ENCODE measurements at places on chromosomes 2 and 18. TPM values are rescaled to one million over a fixed set of nuclear protein-coding genes. Genes with fewer than 3 reads are reported as not detected.

GRCh38 chr18:68727506-68727905, 12.6 kb upstream of the TMX3 start:
- peak; percentile 11 for DNase-seq

DNA sequence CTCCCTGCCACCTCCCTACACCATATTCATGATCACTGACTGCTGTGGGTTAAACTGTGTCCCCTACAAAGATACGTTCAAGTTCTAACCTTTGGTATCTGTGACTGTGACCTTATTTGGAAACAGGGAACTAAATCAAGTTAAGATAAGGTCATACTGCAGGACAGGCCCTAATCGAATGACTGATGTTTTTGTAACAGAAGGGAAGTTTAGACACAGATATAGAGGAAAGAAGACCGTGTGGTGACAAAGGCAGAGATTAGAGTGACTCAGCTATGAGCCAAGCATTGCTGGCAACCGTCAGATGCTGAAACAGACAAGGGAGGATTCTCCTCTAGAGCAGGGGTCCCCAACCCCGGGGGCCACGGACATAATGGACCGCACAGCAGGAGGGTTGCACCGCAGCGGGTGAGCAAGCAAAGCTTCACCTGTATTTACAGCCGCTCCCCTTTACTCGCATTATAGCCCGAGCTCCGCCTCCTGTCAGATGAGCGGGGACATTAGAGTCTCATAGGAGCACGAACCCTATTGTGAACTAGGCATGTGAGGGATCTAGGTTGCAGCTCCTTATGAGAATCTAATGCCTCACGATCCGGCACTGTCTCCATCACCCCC, 28.9 kb upstream of the RNF152 start:
- no peak for DNase-seq

GRCh38 chr18:26893996-26894395, 28.5 kb upstream of the AQP4 start:
- DNase-seq: no peak

DNA sequence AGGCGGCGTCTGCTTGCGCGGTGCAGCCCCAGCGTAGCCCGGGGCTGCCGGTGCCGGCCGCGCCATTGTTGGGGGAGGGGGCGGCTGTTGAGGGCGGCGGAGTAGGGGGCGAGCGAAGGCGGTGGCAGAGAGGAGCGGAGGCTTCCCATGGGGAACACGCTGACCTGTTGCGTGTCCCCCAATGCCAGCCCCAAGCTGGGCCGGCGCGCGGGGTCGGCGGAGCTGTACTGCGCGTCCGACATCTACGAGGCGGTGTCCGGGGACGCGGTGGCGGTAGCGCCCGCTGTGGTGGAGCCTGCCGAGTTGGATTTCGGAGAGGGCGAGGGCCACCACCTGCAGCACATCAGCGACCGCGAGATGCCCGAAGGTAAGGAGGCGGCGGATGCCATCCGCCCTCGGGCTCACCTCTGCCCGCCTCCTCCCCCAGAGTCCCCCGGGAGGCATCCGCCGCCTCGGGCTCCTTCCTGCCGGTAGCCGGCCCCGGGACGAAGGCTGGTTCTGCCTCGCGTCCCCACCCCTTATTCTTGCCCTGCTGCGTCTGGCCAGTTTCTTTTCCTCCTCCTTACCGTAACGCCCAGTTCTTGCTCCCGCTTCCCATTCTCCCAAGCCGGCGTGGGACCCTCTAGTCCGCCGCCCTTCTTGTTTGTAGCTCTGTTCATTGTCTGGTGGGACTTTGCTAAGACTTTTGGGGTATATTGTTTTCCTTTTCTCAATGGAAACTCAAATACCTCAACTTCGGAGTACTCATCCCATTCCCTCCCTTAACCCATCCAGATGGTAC, 500 bp downstream of the CCNYL1 start:
- DNase-seq: peak; percentile 41

Gene SMPD4
- total RNA-seq: 74.5 TPM

GRCh38 chr2:234240917-234241316, 190.4 kb downstream of the SPP2 start:
- no peak for DNase-seq

- no peak for DNase-seq
Observed at GRCh38 chr18:10074110-10074509, 160.3 kb downstream of the VAPA start.

DNA sequence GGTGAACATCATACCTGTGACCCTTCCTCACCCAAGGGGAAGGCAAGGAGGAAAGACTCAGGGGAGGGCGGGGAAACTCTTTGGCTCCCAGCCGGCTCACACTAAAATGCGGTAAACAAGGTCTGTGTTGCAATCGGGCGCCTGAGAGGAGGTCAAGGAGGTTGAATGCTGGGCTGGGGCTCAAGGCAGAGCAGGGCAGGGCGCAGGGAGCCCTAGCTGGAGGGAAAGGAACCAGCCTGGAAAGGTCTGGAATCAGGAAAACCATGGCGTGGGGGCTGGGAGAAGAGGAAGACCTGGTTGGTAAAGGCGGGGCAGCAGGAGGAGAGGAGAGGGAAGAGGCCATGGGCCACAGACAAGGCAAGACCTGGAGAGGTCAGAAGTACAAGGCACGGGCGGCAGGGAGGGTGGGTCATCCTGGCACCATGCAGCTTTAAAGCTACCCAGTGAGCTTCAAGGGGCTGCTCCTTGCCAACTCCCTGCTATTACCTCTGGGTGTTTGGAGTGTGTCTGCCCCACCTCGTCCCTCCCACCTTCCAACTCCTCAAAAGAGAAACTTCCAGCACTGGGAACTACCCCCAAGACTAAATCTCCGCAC, 4.8 kb upstream of the TMEM37 start:
- DNase-seq: no peak

GRCh38 chr2:238141541-238142318, 3.3 kb downstream of the KLHL30 start:
- DNase-seq: peak; percentile 67

- no peak for DNase-seq
Observed at GRCh38 chr2:151478011-151478410, 68.3 kb downstream of the RIF1 start.

Gene ANTXR1
- total RNA-seq: 48.7 TPM

Gene UBXN4
- 67.8 TPM for total RNA-seq

DNA sequence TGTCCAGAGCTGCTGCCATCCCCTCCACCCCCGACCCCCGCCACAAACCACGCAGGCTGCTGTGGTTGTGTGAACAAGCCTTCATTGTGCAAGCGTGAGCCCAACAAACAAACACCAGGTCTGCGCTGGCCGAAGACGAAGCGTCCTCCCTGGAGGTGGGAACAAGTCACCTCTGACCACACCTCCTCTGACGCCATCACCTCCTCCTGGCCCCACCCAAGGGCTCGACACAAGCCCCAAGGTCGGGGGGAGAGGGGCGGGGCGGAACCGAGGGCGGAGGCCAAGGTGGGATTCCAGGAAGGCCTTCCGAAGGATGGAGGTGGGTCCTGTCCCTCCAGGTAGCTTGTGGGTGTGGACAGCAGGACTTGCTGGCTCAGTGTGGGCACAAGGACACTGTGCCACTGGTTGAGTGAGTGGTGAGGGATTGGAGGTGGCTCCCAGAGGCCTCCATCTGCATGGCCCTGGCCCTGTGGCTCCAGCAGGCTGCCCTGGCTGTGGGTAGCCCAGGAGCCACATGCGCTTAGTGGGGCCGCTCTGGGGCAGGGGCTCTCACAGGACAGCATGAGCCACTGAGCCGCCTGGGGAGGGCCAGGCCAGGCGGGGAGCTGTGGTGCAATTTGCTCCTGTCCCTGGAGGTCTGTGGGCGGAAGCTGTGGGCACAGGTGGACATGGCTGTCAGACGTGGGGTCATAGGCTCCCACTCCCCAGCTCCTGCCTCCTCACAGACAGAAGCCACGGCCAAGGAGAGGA, 7.4 kb upstream of the GPR17 start:
- DNase-seq: no peak

DNA sequence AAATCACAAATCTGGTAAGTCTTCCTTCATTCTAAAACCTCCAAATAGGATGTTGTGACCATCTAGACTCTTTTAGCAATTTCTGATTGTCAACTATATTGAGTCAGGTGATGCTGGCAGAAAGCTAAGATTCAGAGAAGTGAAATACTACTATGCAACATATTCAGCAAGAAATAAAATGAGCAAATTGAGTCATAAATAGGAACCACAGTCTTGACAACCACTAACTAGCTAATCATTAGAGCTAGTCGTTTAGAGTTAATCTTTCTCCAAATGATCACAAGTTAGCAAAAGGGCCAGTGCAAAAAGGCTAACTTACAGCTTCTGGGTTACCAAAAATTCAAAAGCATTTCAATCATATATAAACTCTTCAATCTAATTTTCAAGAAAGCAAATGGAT, 54.5 kb downstream of the ROCK1 start:
- no peak for DNase-seq

Gene ALPI
- not detected for total RNA-seq

- no peak for DNase-seq
Observed at GRCh38 chr2:65939687-65940086, 495.2 kb upstream of the MEIS1 start.

DNA sequence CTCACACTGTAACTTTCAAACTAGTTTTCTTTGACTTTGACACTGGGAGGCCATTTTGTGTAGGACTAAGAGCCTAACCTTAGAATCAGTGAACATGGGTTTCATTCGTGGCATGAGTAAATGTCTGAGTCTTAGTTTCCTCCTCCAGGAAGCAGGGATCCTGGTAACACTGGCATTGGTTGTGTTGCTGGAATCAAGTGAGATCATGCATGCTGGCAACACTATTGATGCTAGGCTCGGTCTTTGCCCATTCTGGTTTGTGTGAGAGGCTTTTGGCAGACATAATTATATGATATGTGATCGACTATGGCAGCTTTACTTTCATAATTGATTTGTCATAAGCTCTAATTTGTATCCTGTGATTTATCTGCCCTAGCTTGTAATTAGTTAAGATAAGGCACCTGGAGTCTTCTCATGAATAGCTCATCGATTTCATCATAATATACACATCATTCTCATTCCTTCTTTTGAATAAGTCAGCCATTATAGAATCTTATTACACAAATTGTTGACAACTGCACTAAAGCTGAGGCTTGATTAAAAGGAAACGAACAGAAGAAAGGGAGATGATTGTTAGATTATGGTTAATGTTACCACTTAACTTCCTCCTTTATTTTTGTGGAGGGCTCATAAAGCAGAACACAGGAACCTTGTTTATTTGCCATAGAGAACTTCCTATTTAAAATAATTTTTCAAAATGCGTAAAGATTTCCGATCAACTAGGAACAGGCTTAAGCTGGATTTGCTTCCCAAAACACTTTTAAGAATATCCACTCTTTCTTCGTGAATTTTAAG, 12.6 kb downstream of the PPP1R1C start:
- DNase-seq: no peak

GRCh38 chr2:685421-685820, 8.2 kb upstream of the TMEM18 start:
- DNase-seq: no peak

DNA sequence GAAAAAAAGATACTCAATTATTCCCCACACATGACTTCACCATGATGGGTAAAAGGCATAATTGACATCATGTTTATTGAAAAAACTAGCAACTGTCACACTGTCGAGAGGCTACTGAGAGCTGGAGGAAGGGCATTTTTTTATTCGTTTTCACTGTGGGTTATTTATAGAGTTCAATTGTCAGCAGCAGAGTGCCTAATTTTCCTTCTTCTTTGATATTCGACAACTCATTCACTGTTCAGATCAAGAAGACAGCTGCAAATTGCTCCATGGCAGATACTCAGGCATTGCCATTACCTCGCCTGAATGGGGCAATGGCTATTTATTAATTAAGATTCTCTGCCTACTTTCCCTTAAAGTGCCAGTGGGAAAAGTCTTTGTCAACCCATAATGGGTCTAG, 197.5 kb upstream of the NRP2 start:
- DNase-seq: no peak

- DNase-seq: no peak
Observed at GRCh38 chr2:212037062-212037461, 501.5 kb downstream of the ERBB4 start.

Gene GREB1L
- total RNA-seq: 2.0 TPM

Gene CDH19
- total RNA-seq: 0.55 TPM

- DNase-seq: no peak
Observed at GRCh38 chr18:6333981-6334380, 80.7 kb downstream of the L3MBTL4 start.

Gene CRYGD
- total RNA-seq: not detected

DNA sequence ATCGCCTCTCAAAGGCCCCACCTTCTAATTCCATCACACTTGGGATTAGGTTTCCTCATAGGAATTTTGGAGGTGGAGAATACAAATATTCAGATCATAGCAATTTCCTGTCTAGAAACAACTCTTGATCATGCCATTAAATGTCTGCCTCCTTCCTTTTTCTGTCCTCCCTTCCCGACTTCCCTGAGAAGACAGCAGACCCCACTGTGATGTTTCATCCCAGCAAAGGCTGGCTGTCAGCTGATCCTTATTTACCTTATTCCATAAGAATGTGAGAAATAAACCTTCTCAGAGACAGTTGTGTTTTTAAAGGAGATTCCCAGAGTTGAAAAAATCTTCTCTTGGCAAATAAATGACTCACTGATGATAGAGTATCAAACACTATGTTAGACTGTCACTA, 133.9 kb downstream of the TDRD15 start:
- DNase-seq: no peak

DNA sequence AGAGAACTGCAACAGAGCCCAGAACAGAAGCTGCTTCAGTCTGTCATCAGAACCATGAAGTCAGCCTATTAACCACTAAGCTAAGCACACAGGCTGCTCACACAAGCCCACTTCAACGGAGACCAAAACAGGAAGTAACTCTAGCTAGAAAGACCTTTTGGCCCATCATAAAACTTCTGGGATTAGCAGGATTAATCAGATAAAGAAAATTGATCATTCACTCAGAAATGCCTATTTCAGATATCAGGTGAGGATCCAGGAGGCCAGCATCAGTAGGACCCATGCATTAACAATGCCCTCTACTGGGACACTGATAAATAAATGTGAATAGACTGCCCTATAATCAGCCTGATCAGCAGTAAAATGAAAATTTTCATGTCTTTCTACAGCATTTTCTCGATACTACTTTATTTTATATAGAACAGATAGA, 101.4 kb downstream of the WDPCP start:
- no peak for DNase-seq

DNA sequence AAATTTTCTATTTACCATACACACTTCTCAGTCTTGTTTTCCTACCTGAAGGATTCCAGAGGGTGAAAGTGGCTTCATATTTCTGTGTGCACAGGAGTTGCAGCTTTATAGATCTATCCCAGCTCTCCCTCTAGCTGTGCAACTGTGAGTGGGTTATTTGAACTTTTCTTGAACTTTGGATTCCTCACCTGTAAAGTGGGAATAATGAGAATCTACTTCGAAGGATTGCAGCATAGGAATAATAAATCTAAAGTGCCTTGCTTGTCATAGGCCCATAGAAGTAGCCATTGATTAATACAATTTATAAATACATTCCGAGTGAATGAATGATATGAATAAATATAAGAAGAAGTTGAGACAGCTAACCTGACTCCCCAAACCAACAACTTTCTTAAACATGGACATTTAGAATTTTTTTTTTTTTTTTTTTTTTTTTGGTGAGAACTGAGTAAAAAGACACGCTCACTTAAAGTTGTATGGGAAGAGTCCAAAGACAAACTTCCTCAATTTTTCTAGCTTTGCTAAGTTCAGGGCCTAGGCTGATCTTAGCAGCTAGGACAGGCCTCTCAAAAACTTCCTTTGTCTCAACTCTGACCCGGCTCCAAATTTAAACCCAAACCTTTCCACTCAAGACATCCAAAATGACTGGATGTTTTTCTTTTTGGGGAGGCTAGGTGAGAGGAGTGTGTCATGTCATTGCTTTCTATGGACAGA, 203.3 kb upstream of the FBXO11 start:
- DNase-seq: no peak

GRCh38 chr2:200873560-200873959, 9.1 kb upstream of the CLK1 start:
- DNase-seq: no peak

Gene TOGARAM2
- total RNA-seq: 0.36 TPM
